ENCODE measurements at places on chromosomes 5 and 9. TPM values are rescaled to one million over a fixed set of nuclear protein-coding genes. Genes with fewer than 3 reads are reported as not detected.

The PCDHA9 gene
- 0.01 TPM for polyA plus RNA-seq

The ORM2 gene
- polyA plus RNA-seq = 0.17 TPM

The FCHO2 gene
- polyA plus RNA-seq = 38.1 TPM

The PTRH1 gene
- polyA plus RNA-seq = 8.9 TPM

Measured in right renal pelvis (tissue), 4 donors.